ENCODE measurements at places on chromosomes 4 and X.

DNA sequence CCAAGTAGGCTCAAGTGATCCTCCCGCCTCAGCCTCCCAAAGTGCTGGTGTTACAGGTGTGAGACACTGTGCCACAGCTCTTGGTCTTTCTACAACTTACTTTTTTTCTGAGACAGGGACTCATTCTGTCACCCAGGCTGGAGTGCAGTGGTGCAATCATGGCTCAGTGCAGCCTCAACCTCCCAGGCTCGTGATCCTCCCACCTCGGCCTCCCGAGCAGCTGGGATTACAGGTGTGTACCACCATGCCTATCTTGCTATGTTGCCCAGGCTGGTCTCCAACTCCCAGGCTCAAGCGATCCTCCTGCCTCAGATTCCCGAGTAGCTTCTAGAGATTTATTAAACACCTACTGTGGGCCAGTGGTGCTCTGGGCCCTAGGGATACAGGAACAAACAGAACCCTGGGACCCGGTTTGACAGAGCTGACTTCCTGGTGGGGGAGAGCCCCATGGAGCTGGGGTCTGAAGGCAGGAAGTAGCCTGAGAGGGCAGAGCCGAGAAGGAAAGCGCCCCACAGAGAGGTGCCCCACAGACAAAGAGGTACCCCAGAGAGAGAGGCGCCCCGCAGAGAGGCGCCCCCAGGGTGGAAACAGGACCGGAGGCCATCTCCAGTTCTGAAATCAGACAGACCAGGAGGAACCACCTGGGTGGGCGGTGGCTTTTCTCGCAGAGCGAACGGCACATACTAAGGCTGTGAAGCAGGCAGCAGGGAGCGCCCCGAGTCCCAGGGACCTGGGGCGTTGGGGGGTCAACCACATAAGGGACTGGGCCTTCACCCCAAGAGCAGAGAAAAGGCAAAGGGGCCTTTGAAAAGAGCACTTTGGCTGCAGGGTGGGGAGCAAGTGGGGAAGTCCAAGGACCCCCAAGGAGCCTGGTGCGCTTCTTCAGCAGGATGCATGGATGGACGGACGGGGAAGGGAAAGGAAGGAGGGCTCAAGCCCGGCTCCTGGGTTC lies 5.0 kb downstream of the IRAK1 start:
- no peak for DNase-seq

- DNase-seq, result no peak
Measured at GRCh38 chrX:36357855-36358254, 438.3 kb downstream of the CFAP47 start.

DNA sequence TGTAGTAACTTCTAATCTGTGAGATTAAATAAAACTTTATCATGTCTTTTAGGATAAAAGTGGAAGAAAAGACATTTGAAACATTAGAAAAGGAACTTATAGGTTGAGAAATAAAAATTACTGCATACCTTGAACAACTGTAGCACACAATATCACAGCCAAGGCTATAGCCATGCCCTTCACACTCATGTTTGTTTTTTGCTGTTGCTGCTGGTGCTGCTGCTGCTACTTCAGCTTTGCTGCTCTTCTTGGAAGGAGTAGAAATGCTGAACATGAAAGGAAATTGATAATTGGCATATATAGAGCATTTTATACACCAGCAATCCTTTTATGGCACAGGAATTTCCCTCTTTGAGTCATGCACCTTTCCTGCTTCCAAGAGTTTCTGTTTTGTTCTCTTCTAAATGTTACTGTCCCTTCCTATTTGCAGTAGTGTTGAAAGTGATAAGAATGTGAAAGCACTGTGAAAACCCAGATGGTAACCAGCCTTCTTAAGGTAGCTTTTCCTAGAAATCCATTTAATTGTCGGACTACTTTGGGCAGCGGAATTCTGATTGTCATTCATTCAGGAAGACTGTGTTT lies at the start of gene CXCL11:
Gene CXCL11 (minus strand): TSS at position 272 of the 582 bp plus-strand sequence. CDS start 83 bp downstream, at position 189.
- no peak for DNase-seq

DNA sequence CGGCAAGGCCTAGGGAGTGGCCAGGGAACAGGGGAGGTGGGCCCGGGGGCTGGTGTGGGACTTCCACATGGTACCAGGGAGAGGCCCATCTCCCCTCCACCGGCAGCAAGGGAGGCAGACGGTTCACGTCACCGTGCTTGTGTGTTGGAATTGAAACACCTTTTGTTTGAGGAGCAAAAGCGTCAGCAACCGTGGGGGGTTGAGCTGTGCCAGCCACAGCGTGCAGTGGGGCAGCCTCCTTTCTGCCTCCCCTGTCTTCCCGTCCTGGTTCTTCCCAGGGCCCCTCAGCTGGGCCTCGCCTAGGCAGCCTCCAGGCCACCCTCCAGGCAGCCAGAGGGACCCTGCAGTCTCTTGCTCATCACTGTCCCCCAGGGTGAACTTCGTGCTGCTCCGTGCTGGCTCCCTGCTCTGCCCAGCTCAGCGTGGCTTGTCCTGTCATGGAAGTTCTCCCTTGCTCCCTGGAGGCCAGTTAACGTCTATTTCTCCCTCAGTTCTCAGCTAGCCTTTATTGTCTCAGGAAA lies 32.1 kb upstream of the HGFAC start:
- no peak for DNase-seq

- no peak for DNase-seq
Measured at GRCh38 chrX:104370089-104370488, 115.4 kb upstream of the ESX1 start.

DNA sequence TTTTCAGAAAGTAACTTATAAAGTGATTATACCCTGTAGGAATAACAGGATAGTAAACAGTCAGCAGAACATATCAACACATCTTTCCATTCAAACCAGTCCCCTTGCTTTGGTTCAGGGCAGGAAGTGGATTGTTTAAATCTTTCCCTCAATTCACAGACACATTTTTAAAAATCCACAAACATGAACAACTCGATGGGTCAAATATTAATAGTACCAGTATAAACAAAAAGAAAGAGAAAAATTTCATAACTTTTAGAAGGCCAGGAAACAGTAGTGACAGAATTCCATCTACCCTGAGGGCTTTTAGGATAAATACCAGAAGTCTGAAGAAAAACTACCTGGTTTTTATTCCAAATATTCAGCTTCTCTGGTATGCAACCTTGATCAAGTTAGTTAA lies 1072.8 kb upstream of the PABPC4L start:
- no peak for DNase-seq

- DNase-seq, result no peak
Measured at GRCh38 chr4:40745285-40745984, 4.3 kb upstream of the NSUN7 start.

- DNase-seq, result no peak
Measured at GRCh38 chr4:39349326-39349725, 16.8 kb downstream of the RFC1 start.

DNA sequence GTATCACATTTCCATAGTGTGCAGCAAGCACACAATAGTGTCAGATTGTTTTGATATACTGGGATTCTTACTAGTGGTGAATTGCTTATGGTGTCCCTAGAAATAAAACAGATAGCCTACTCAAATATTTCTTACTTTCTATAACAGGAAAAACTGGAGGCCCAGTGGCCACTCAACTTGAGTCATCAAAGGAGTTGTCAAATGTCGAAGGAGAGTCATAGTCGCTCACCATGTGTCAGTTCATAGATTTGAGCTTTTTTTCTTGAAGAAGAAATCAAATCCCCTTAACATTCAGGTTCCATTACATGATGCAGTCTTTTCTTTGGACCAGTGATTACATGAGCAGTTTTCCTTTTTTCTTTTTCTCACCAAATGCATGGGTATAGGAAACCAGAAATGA lies 1271.0 kb downstream of the RAPGEF2 start:
- no peak for DNase-seq

- DNase-seq, result no peak
Measured at GRCh38 chr4:71270901-71271300, 67.9 kb upstream of the SLC4A4 start.

DNA sequence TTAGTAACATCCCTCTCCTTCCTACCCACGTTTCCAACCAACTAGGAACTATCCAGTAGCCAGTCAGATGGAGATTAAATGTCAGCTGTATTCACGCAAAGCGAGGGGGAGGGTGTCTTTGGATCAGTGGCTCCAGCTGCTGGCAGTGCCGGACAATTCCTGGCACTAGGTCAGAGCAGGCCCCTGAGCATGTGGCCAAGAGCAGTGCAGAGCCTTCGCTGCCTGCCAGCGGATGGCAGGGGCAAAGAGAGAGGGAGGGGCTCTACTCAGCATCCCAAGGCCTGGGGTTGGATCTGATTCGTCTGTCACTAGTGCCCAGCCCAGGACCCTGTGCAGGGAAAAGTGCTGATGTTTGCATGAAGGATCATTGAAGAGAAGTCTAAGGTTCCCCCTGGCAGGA lies 28.7 kb upstream of the JAKMIP1 start:
- DNase-seq, result no peak

- no peak for DNase-seq
Measured at GRCh38 chr4:134634301-134634700, 432.7 kb upstream of the PABPC4L start.

GRCh38 chrX:109184506-109185139 lies 297.3 kb downstream of the GUCY2F start:
- no peak for DNase-seq

Measured in HS-5 (cell line).